ENCODE measurements at places on chromosomes 6 and 20.

GRCh38 chr6:42269974-42270510, 52.4 kb upstream of the MRPS10 start:
- no peak for DNase-seq

- DNase-seq = no peak
Observed at GRCh38 chr20:14957402-14957801, 620.0 kb upstream of the FLRT3 start.

DNA sequence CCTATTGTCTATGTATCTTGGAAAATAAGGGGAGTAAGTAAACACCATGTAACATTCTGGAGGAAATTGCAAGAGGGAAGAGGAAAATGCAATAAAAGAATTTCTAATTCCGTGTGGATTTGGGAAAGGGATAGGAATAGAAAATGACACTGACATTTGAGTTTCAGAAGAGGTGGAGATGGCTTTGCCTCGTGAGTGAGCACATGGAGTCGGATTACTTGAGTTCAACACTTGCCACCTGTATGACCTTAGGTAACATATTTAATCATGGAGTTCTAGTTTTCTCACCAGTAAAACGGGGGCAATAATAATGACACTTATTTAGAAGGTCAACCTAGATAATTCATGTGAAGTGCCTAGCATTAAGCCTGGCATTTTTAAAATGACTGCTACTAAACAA, 10.8 kb upstream of the PBOV1 start:
- DNase-seq = no peak

DNA sequence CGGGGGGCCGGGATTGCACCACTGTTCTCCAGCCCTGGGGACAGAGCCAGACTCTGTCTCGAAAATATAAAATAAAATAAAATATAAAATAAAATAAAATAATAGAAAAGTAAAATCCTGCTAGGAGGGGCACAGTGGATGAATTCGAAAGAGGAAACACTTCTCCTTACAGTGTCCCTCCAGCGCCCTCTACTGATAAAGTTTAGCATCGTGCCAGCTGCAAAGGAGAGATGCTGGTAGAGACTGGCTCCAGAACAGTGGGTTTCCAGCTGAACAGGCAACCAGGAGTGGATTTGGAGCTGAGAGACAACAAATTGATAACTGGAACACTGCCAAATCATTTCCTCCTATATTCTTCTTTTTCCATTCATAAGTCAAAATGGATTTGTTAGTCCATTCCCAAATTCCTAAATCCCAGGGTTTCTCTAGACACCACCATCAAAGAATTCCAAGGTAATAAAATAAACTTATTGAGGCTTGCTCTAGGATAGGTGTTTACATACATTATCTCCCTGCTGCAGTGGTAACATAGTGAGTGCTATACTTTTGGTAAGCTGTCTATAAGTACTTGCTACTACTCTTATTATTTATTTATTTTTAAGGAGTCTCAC, 31.7 kb upstream of the TBPL1 start:
- DNase-seq = peak; percentile 70

DNA sequence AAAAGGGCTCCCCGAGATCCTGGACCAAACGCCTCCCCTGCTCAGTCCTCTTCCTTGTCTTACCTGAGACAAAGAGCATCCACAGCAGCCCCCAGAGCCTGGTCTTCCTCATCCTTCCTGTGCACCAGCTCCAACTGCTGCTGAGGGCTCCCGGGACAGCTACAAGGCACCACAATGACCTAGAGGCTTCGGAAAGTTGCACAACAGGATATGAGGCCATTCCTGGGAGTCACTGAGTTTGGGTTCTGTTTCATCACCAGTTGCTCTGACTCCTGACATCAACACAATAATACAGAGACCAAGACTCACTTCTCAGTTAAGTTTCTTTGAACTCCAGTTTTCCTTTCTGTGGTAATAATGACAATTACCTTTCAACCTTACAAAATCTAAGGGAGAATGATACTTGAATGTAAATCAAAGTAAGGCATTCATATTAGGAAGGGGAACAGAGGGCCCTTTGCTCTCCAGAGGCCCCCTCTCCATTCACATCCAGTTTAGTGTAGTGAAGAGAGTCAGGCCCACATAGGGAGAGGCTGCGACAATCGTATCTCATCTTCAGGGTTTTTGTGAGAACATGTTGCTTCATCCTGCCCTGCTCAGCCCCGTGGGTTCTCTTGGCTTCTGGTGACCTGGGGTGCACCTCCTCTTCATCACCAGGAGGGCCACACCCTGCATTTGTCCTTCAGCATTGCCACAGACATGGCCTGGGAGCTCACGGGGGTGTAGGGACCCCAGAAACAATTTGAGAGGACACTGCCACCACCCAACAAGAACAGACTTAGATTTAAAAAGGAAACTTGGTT, at the start of gene TREM1:
TREM1 (minus strand) TSS at position 139 of the 803 bp plus-strand sequence; CDS start at position 112, 27 bp downstream.
- no peak for DNase-seq

GRCh38 chr20:53034899-53035298, 62.7 kb downstream of the TSHZ2 start:
- no peak for DNase-seq

DNA sequence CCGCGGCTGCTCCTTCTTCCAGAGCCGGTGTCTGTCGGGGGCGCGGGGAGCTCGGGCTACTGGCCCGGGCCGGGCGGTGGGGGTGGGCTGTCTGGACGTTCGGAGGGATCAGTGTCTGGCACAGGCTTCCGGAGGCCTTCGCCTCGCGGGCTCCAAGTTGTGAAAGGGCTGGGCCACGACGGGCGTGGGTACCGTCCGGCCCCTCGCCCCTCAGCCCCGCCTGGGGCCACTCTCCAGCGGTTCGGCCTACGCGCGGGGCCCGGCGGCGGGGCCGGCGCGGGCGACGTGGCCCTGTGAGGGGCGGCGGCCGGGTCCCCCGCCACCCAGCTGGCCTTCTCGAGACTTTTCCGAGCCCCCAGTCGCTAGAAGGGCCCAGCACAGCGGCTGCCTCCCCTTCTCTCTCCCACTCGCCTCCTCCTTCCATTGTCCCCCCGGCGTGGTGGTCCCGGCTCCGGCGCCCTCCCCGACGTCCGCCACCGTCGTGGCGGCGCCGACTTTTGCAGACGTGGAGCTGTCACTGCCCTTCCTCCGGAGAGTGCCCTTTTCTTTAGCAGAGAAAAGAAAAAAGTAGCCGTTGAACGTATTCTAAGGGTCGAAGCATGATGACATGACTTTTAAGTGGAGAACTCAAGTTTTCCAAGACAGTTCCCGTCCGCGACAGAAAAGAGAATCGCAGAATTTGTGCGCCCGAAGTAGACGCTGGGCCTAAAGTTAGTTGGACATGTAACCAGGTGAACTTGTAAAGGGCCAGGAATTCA, 571 bp downstream of the ITCH start:
- peak; percentile 20 for DNase-seq

DNA sequence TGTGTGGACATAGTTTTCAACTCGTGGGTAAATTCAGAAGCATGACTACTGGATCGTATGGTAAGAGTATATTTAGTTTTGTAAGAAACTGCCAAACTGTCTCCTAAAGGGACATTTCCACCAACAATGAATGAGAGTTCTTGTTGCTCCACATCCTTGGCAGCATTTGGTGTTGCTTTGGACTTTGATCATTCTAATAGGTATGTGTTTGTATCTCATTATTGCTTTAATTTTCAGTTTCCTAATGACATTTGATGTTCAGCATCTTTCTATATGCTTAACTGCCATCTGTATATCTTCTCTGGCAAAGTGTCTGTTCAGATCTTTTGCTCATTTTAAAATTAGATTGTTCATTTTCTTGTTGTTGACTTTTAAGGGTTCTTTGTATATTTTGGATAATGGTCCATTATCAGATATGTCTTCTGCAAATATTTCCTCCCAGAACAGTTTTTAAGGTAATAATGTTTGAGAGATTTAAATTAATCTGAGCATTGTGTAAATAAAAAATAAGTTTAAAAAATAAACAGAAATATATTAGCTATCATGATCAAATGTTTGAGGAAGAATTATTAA, 138.7 kb downstream of the CCDC170 start:
- DNase-seq = no peak

GRCh38 chr6:18444111-18444510, 57.0 kb downstream of the RNF144B start:
- no peak for DNase-seq

DNA sequence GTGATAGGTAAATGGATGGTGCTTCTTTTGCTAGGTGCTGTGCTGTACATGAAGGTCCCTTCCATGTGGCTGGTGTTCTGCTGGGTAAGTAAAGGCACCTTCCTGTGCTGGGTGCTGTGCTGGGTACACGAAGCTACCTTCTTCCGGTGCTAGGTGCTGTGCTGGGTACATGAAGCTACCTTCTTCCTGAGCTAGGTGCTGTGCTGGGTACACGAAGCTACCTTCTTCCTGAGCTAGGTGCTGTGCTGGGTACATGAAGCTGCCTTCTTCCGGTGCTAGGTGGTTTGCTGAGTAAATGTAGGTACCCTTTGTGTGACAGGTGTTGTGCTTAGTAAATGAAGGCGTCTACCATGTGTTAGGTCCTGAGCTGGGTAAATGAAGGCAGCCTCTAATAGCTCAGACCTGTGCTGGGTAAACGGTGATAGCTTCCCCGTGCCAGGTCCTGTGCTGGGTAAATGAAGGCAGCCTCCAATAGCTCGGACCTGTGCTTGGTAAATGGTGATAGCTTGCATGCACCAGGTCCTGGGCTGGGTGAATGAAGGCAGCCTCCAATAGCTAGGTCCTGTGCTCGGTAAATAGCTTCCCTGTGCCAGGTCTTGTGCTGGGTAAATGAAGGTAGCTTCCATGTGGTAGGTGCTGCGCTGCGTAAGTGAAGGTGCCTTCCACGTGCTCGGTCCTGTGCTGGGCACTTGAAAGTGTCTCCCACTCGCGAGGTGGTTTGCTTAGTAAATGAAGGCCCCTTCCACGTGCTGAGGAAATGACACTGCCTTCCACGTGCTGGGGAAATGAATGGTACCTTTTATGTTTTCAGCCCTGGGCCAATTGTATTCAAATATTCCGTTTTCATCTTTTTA, 115.5 kb downstream of the ERMARD start:
- DNase-seq = no peak

DNA sequence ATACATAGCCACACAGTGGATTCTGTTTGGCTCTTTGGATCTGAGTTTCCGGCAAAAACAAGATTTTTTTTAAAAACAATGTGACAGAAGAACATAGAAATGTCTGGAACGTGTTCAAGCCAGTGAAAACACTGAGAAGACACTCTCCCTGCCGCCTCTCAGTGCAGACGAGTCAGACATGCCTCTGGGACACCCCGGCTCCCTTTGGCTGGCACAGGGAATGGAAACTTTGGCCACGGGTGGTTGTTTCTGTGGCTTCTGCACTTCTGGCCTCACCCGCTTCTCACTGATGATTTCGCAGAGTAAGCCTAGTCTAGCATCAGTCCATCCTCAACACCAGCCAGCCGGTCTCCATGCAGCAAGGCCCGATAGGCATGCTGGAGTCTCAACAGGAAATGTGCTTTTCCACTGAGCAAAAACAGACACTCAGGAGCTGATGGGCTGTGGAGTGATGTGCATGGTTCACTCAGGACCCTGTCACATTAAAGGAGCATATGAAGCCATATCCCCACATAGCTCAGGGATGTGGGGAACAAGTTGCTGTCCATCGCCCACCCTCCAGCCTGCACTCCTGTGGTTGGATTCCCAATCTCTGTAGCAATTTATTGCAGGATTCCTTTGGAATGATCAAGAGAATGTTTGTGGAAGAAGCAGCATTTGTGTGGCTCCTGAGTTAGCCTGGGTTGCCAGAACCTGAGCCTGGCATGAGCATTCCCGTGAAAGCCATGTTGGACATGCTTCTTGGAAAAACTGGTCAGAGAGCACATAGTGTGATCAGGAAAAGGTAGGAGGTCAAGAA, 262.0 kb upstream of the RIN2 start:
- no peak for DNase-seq

DNA sequence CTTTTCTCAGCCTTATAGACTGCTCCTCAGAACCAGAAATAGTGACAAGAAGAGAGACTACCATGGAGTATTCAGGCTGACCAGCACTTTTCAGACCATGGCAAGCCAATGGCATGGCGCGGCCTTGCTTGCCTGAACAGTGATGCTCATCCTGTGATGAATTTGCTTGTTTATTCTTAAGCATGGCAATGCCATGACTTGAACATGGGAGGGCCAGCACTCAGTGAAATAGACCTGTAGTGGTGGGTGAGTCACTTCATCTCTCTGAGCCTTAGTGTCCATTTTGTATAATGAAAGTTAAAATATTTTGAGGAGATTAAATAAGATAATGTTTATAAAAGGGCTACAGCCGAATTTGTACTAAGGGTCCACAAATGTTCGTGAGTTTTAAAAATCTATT, 79.1 kb downstream of the LRRC1 start:
- no peak for DNase-seq

DNA sequence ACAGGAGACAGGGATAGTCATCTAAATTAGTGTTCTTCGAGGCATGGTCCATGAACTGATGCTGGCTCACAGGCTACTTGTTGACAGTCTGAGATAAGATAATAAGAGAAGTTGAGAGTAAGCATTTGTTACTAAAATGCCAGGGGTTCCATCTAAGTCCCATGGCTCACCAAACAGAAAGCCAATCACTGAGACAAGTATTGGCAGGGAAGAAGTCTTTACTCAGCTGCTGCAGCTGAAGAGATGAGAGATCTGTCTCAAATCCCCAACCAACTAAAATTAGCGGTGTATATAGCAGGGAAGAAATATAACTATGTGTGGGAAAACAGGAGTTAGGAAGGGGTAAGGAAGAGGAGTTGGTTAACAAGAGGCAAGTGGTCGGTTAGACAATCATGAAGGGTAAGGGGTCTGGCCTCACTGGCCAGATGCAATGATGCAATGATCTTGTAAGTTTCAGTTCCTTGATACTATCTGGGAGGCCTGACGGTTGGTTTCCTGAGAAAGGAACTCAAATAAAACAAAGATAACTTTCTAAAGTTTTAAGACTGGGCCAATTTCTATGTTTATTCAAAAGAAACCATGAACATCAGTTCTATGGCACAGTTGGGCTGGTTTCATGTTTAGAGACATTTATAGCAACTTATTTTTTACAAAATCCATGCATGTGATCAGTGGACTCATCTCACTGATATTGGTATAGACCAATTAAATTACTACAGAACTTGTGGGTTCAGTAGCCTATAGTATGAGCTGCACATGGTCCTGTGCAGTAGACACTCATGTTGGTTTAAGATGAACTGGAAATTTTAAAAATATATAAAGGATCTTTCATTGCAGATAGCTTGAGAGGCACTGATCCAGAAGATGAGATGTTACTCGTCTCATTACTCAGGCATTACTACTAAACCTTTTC, 9.9 kb upstream of the HEBP2 start:
- no peak for DNase-seq

GRCh38 chr20:6142348-6142993, 19.6 kb upstream of the FERMT1 start:
- DNase-seq = peak; percentile 10

DNA sequence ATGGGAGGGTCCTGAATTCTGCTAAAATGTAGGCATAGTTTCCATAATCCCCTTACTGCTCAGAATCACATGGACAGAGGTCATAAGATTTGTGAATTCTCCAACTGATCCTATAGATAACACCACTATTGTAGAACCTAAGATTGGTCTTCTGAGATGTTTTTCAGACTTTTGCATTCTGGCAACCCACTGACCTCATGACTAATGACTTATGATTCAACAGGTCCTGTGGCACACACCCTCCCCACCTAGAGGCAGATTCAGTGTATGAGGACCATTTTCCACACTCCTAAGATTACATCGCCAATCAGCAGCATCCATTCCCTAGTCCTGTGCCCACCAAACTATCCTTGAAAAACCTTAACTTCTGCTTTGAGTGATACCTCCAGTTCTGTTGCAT, 207.2 kb downstream of the BTBD9 start:
- no peak for DNase-seq

Measured in activated naive CD4-positive, alpha-beta T cell treated with Interleukin-2 at 50 U/mL for 16 hours (primary cell).